ENCODE measurements at places on chromosomes 12 and 14. TPM values are rescaled to one million over a fixed set of nuclear protein-coding genes. Genes with fewer than 3 reads are reported as not detected.
A peak's percentile ranks its signal among the peaks of the same experiment; 100 is the strongest.

NEUROD4 gene
- total RNA-seq, result not detected

GRCh38 chr12:44960856-44961255 lies 84.7 kb upstream of the NELL2 start:
- no peak for DNase-seq
- no peak overlapping the region for H3K27ac ChIP-seq
- no peaks in the 10 kb centered on the region for H3K4me1 ChIP-seq

CDC42BPB gene
- total RNA-seq, result 59.2 TPM

- no peak for DNase-seq
- H3K4me1 ChIP-seq, result no peaks in the 10 kb centered on the region
- no peaks in the 10 kb centered on the region for H3K27me3 ChIP-seq
- no peak overlapping the region for H3K27ac ChIP-seq
Observed at GRCh38 chr12:26566675-26567074, 266.3 kb downstream of the ITPR2 start.

GRCh38 chr14:93049315-93049714 lies 66.4 kb downstream of the ITPK1 start:
- peaks cover 29% of the 10 kb centered on the region for H3K4me1 ChIP-seq
- H3K27ac ChIP-seq, result no peak overlapping the region
- no peak overlapping the region for H3K4me3 ChIP-seq
- H3K27me3 ChIP-seq, result no peaks in the 10 kb centered on the region

IFNG gene
- not detected for total RNA-seq

GRCh38 chr12:67068204-67068731 lies 200.9 kb upstream of the CAND1 start:
- H3K27me3 ChIP-seq, result peaks cover 33% of the 10 kb centered on the region
- H3K4me3 ChIP-seq, result peak overlapping the region; percentile 55
- H3K4me1 ChIP-seq, result peaks cover 11% of the 10 kb centered on the region
- H3K36me3 ChIP-seq, result no peaks in the 10 kb centered on the region

DNA sequence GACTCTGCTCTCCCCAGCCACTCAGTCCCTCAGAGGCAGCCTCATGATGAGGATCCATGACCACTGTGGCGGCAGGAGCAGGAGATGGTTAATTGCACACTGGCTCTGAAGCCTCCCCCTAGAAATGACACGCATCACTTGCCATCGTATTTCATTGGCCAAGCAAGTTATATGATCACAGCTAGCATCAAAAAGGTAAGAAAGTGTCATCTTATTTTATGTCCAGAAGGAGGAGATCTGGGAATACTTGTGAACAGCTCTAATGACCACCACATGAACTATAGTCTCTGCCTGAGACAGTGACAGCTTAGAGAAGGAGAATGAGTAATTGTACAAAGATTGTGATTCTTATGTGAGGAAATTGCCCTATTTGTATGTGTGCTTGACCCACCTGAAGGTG lies 363.4 kb downstream of the NUAK1 start:
- no peaks in the 10 kb centered on the region for H3K4me1 ChIP-seq
- H3K36me3 ChIP-seq, result no peaks in the 10 kb centered on the region
- no peaks in the 10 kb centered on the region for H3K27me3 ChIP-seq
- no peak overlapping the region for H3K4me3 ChIP-seq
- no peak for DNase-seq

GRCh38 chr12:11040162-11040561 lies 9.0 kb upstream of the TAS2R31 start:
- no peaks in the 10 kb centered on the region for H3K27me3 ChIP-seq
- H3K27ac ChIP-seq, result no peak overlapping the region
- H3K36me3 ChIP-seq, result peaks cover 8% of the 10 kb centered on the region

GRCh38 chr14:87368751-87369150 lies 624.2 kb downstream of the GALC start:
- H3K4me3 ChIP-seq, result no peak overlapping the region
- no peak for DNase-seq
- H3K4me1 ChIP-seq, result no peaks in the 10 kb centered on the region
- H3K36me3 ChIP-seq, result no peaks in the 10 kb centered on the region
- no peak overlapping the region for H3K27ac ChIP-seq
- no peaks in the 10 kb centered on the region for H3K27me3 ChIP-seq

GRCh38 chr14:51337520-51337919 lies 97.5 kb downstream of the TMX1 start:
- no peaks in the 10 kb centered on the region for H3K27me3 ChIP-seq
- no peak for DNase-seq
- H3K27ac ChIP-seq, result no peak overlapping the region
- no peaks in the 10 kb centered on the region for H3K4me1 ChIP-seq
- no peaks in the 10 kb centered on the region for H3K36me3 ChIP-seq
- H3K4me3 ChIP-seq, result no peak overlapping the region

DNA sequence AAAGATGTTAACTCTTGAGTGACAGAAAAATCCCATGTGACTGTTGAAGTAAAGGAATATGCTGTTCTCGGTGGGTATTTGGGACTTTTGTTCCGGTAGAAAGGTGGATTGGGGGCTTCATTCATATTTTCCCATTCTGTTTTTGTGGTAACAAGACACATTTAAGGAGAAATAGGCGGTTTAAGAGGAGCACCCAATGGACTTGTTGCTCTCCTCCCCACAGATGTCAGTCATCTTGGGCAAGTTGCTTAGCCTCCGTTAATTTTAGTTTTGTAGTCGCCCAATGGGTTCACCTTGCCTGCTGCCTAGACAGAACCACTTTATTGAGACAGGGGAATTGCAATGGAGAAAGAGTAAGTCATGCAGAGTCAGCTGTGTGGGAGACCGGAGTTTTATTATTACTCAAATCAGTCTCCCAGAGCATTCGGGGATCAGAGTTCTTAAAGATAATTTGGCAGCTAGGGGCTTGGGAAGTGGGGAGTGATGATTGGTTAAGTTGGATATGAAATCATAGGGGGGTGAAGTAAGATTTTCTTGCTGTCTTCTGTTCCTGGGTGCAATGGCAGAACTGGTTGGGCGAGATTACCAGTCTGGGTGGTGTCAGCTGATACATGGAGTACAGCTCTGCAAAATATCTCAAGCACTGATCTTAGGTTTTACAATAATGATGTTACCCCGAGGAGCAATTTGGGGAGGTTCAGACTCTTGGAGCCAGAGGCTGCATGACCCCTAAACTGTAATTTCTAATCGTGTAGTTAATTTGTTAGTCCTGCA lies 50.3 kb downstream of the SLC38A1 start:
- H3K36me3 ChIP-seq, result peaks cover 13% of the 10 kb centered on the region
- no peaks in the 10 kb centered on the region for H3K27me3 ChIP-seq
- DNase-seq, result no peak
- H3K4me3 ChIP-seq, result peak overlapping the region; percentile 59
- H3K27ac ChIP-seq, result peak overlapping the region; percentile 96

DNA sequence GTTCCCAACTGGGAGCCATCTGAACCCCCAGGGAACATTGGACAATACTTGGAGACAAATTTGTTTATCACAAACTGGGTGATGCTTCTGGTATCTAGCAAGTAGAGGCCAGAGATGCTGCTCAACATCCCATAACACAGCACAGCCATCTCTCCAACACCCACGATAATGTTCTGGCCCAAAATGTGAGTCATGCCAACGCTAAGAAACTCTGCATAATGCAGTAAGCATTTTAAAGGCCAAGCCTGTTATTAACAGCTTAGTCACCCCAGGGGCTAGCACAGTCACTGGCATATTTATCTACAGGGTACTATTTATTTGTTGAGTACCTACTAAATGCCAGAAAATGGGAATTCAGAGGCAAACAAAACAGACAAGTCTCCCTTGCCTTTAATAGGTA lies 873.1 kb upstream of the TMEM132C start:
- H3K27me3 ChIP-seq, result no peaks in the 10 kb centered on the region
- no peaks in the 10 kb centered on the region for H3K4me1 ChIP-seq
- H3K4me3 ChIP-seq, result no peak overlapping the region
- H3K36me3 ChIP-seq, result no peaks in the 10 kb centered on the region
- no peak for DNase-seq
- H3K27ac ChIP-seq, result no peak overlapping the region

All from B cell (primary cell).